ENCODE measurements at places on chromosomes 1 and 21.

DNA sequence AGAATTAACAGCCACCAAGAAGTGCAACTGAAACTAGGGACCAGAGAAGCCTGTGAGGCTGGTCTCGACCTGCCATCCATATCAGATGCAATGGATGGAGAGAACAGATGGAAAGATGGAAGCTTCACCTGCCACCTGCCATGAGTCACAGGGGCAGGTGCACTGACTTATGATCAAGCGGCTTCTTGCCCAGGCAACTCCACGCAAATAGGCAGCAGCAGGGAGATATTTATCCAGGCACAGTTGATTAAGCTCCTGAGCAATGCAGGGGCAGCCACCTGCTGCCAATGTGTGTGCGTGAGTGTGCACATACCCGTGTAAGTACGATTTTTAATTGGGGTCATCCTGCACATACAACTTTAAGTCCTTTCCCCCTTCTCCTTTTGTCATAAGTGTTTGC is 174.2 kb downstream of the PTPRU start:
- DNase-seq, result no peak

GRCh38 chr1:228349701-228350171 is 56.9 kb downstream of the TRIM11 start:
- DNase-seq, result no peak

GRCh38 chr1:221912230-221912629 is 170.3 kb upstream of the DUSP10 start:
- no peak for DNase-seq

DNA sequence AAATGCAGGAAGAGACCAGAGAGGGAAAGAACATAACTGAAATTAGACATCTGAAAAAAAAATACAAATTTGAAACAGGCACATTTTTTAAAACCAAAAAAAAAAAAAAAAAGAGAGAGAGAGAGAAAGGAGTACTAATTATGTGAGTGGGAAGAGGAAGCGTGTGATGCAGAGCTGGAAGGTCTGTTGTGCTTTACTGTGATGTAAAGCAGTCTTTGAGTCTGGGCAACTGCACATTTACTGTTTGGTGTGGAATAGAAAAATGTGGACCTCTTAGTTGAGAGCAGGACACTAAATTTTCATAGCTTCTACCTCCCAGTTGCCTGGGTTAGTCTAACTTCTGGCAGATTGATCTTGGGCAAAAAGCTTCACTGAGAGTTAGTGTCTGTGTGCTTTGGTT is 16.5 kb downstream of the LHX9 start:
- DNase-seq, result no peak

DNA sequence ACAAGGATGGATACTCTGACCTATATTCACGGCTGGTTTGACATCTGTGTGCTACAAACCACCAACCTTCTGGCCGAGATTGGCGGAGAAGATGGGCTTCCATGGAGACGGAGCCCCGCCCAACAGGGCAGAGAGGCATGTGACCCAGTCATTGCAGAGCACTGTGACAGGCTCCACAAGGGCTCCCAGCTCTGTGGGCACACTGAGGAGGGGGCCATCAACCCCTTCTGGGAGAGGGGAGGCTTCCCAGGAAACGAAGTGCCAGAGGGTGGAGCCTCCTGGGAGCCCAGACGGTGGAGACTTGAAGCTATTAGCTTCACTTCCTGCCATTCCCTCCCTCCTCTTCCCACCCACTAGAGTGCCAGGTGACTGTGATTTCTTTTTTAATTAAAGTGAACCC is 71.6 kb upstream of the IFFO2 start:
- no peak for DNase-seq

GRCh38 chr1:91804546-91805023 is 81.4 kb downstream of the TGFBR3 start:
- no peak for DNase-seq

DNA sequence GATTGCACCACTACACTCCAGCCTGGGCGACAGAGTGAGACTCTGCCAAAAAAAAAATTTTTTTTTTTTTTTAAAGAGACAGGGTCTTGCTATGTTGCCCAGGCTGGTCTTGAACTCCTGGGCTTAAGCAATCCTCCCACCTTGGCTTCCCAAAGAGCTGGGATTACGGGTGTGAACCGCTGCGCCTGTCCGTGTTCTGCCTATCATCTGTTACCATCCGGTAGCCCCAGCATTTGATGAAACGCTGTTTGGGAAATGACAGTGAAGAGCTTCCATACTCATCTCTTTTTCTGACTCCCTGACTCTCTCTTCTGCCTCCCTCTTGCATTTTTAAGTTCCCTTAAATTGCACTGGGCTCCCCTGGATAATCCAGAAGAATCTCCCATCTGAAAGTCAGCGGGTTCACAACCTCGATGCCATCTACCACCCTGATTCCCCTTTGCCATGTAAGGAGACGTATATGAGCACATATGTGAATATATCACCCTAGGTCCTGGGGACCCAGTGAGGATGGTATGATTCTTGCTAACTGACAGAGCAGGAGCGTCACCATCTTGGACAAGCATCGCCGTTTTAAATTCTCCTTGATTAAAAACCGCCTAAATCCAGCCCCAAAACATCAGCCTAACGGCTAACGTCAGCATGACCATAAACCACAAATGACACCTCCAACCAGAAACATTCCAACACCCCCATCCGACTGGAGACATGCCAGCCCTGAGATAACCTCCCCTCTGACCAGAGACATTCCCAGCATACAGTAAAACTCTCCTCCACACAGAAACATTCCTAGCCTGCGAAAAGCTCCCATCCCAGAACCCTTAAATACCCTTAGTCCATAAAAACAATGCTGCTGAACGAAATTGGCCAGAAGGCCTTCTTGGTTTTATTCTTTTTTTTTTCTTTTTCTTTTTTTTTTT is 12.4 kb downstream of the TNFRSF8 start:
- peak; percentile 76 for DNase-seq

DNA sequence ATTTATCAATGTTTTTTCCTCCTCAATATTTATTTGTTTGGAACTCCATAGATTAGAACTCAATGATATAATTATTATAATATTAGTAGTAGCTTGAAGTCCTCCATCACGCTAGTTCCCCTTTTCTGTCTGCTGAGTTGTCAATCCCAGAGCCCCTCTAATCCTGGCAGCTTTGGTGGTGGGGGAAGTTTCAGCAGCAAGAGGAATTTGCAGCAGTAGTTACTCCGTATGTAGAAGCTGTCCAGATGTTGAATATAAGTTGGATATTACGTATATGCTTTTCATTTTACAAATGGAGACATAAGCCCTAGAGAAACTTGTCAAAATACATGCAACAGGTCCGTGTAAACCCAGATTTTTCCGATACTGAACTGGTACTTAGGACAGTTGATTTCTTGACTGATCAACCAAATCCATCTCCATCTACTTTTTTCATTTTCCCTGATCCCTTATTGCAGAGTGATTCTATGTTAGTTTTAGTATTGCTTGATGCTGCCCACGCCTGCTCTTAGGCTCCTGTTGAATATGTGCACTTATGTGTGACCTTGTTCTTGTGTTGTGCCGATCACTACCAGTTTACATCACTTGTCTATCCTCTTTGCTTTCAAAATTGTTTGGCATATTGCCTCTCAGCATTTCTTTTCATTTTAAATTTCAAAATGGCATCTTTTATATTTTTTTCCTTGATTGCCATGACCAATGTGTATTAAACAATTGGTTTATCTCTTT is 28.1 kb downstream of the SMAP2 start:
- DNase-seq, result no peak

DNA sequence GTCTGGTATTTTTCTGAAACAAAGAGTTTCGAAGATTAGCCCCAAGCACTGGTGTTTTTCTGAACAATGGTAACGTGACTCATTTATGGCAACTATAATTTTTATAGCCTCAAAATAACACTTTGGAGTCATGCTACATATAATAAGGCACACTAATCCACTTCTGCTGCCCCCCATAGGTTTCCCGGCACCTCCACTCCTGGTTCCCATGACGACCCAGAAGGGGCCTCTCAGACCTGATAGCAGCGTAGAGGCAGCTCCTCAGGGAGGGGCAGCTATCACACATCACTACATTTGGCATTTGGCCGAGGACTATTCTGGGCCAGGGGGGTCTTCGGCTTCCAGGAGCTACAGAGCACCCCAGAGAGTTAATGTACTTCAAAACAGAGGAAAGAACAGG is 23.3 kb downstream of the CAPN8 start:
- DNase-seq, result no peak

- no peak for DNase-seq
Measured at GRCh38 chr1:155076371-155076770, 2.3 kb upstream of the EFNA3 start.

DNA sequence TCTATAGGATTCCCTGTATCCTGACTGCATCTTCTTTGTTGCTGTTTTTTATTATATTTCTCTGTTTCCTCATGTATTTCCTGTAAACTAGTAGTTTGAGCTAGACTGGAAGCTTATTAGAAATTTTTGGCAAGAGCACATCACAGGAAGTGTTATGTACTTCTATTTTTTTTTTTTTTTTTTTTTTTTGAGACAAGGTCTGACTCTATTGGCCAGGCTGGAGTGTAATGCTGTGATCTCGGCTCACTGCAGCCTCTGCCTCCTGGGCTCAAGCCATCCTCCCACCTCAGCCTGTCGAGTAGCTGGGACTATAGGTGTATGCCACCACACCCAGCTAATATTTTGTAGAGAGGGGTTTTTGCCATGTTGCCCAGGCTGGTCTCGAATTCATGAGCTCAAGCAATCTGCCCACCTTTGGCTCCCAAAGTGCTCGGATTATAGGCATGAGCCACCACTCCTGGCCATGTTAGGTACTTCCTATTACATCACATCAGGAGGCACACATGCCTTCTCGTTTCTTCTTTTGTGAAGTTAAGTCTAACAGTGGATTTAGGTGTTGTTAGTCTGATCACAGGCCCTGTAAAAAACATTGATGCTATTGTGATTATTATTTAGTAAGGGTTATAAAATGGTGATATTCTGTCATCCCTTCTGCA is 12.5 kb downstream of the C1orf21 start:
- no peak for DNase-seq

DNA sequence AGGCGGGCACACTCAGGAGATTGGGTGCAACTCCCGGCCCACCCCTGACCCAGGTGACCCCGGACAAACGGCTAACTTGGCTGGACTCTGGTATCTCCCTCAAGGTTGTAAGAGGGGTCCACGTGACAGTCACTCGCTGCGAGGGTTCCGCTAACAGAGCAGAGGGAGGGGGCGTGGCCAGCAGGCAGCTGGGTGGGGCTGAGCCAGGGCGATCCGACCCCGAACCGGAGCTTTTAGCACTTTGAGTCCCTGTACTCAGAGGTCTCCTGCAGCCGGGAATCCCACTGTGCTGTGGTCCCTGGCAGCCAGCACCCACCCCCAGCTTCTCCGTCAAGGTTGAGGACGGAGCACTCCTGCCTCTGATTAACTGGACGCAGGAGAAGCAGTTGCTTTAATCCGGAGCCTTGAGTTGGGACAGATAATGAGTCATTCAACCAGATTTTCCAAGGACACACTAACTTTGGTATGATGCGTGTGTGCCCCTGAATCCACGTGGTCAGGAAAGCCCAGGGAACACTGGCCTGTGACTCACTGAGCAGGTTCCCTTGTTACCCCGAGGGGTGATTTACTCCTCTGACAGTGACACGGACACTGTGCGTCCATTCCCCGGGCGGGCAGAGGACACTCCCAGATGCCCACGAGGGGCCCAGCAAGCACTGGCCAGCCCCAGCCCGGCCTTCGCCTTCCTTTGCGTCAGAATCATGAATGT is 16.8 kb downstream of the TRPM2 start:
- DNase-seq, result peak; percentile 61

DNA sequence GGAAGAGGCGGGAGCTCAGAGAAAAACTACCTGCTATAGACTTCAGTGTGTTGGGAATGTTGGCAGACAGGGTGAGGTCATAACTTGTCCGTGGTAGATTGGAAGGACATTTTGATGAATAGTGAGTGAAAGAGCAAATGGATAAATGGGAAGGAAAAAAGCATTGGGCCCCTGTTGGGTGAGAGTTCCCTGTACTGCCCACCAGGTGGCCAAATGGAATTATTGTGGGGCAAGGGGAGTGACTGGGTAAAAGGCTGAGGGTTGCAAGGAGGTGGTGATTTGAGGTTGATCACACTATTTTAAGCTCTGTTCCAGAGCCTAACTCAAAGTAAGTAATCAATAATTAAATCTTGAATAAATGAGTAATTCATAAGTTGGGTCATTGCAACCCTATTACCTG is 60.4 kb downstream of the MRPS6 start:
- no peak for DNase-seq

- no peak for DNase-seq
Measured at GRCh38 chr1:37323486-37324377, 150.6 kb upstream of the ZC3H12A start.

GRCh38 chr1:59029411-59030167 is 245.7 kb upstream of the JUN start:
- peak; percentile 33 for DNase-seq

- DNase-seq, result no peak
Measured at GRCh38 chr1:8866792-8867415, 11.6 kb downstream of the ENO1 start.

DNA sequence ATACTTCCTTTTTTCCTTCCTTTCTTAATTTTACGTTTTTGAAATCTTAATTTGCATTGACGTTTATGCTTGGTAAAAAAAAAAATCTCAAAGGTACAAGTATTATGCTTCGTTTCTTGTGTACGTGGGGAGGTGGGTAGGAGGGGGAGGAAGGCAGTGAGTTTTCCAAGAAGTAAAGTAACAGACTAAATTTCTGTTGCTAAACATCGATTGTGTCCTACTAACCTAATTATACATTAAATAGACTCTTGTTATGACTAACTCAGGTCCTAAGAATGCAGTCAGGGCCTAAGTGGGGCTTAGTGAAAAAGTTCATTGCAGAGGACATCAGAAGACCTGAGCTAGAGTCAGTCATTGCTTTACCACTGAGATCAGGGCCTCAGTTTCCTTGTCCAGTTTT is 17.5 kb downstream of the NEK7 start:
- no peak for DNase-seq

- DNase-seq, result peak; percentile 89
Measured at GRCh38 chr1:173420330-173420806, 56.8 kb upstream of the PRDX6 start.

DNA sequence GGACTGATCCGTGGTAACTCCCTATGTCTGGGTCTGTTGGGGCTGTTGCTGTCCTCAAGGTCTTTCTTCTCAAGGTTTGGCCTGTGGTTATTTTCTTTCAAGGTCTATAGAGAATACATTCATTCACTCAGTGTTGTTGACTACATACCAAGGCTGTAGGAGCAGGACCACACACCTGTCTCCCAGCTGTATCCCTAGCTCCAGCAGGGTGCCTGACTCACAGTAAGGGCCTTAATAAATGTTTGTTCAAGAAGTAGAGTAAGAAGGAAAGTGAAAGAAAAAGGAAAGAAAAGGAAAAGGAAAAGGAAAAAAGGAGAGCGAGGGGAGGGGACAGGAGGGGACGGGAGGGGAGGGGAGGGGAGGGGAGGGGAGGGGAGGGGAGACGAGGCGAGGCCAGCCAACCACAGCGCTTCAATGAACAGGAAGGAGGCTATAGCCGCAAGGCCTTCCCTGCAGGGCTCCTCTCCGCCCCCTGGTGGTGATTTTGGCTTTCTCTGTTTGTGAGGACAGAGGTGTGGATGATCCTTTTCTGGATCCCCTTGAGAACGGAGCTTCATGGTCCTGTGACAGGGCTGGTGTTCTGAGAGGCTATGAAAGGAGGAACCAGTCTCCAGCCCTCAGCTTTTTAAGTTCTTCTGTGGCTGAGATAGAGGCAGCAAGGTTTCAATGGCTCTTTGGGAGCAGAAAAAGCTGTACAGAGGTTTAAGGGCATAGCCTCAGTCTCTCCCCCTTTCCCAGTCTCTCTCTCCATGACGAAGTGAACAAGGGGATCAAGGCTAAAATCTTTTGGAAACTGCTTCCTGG is 30.6 kb upstream of the LCE5A start:
- DNase-seq, result peak; percentile 54

- peak; percentile 47 for DNase-seq
Measured at GRCh38 chr1:233993651-233994050, 89.2 kb downstream of the SLC35F3 start.
